ENCODE measurements at places on chromosomes 6 and 20.

GRCh38 chr6:88609983-88610382 is 353.4 kb downstream of the RNGTT start:
- DNase-seq, result no peak

DNA sequence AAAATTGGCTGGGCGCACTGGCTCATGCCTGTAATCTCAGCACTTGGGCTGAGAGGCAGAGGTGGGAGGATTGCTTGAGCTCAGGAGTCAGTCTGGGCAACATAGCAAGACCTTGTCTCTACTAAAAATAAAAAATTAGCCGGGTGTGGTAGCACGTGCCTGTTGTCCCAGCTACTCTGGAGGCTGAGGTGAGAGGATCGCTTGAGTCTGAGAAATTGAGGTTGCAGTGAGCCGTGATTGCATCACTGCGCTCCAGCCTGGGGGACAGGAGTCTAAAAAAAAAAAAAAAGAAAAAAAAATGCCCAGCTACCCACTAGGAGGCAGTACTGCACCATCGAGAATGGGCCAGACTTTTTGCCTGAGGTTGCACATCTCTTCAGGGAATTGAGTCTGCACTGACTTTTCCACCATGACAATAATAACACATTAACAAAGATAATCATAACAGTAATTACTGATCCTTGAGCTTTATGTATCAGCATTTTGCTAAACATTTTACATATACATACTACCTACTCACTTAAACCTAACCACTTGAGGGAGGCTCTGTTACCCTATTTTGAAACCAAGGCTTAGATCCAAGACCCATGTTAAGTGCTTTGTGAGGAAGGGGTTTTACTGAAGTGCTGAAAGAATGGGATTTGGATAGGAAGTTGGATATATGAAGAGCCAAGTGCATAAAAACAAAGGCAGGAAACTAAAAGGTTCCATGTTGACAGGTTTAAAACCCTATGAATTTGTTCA is 21.0 kb downstream of the SRSF3 start:
- peak; percentile 82 for DNase-seq

DNA sequence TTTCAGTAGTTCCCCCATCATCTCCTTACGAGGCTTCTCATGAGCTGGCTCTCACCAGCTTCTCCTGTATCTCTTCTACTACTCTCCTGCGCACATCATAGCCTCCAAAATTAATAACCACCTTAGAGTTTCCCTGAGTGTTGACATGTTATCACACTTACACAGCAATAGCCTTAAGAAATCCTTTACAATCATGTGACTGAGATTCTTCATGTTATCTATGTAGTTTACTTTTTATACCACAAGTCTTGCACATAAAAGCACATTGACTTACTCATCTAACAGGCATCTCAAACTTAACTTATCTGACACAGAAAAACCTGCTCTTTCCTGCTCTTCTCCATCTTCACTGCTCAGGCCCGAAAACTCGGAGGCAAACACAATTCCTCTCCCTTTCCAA is 103.7 kb upstream of the TAB2 start:
- no peak for DNase-seq

DNA sequence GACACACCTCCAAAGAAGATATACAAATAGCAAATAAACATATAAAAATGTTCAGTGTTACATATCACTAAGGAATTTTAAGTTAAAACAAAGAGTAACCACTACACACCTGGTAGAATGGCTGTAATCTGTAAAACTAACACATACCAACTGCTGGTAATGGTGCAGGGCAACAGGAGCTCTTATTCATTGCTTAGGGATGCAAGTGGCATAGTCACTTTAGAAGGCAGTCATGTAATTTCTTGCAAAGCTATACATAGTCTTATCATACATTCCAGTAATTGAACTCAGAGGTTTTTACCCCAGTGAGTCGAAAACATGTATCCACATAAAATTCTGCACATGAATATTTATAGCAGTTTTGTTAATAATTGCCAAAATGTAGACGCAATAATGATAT is 906.8 kb upstream of the CITED2 start:
- no peak for DNase-seq

DNA sequence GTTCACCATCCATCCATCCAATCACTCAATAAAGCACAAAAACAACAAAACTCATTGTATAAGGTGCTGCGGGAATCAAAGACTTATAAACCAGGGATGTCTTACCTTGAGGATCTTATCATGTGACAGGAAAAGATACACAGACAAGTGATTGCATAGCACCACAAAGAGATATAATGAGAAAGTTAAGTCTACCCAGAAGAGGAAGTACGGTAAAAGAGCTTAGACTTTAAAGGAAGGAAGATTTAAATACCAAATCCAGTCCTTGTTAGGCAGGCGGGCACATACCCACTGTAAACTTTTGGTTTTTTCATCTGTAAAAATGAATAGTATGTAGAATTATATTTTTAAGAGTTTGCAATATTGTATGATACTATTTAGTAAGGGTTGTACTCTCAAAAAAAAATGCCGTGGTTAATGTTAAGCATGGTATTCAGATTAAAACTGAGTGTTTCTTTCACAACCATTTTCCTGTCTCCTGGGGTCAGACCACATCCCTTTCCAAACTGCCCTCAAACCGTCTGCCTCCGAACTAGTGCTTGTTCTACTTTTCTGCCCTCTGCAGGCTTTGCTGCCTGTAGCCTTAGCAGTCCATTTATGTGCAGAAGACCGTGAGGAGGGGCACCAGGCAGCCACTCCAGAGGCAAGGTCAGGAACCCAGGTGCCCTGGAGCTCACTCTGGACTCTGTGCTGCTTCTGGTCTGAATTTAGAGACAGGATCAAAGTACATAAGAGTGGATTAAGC is 179.5 kb upstream of the SYNDIG1 start:
- DNase-seq, result peak; percentile 5

DNA sequence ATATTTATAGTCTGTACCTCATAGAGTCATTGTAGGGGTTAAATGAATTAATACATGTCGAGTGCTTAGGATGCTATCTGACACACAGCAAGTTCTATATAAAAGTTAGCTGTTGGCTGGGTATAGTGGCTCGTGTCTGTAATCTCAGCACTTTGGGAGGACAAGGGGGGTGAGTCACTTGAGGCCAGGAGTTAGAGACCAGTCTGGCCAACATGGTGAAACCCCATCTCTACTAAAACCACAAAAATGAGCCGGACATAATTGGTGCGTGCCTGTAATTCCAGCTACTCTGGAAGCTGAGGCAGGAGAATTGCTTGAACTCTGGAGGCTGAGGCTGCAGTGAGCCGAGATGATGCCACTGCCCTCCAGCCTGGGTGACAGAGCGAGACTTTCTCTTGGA is 222.9 kb downstream of the UBE3D start:
- no peak for DNase-seq

DNA sequence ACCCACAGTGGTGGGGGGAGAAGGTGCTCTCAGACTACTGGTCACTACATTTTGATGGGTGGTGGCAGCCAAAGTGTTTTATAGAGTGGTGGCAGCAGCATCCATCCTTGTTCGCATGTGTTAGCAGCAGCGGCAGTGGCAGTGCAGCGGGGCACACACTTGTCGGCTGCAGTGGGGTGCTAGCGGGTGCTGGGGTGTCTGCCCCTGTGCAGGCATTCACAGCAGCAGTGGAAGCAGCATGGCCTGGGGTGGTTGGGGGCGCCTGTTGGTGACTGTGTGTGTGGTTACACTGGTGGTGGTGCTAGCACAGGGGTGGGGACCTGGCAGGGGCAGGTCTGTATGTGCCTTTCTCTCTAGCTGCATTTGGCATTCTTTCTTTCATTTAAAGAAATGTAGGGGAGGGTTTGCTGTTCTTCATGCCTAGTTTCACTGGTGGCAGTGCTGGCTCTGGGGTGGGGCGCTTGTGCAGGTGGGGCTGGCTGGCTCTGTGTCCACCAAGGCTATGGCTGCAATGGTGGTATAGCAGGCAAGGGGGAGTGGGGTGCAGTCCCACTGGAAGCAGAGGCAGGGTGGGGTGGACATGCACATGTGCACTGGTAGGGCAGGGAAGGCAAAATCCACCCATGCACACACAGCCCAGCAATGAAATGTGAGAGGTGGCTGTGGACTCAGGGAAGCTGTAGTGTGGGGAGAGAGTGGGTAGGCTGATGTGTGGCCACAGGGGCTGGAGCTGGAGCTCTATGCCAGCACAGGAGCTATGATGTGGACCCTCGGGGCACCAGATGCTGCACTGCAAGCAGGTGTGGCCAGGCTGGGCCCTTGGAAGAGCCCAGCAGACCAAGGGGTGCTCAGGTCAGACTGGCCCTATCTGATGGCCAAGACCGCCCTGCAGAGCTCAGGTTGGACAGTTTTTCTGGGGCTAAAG is 173.3 kb downstream of the PRDM13 start:
- no peak for DNase-seq

DNA sequence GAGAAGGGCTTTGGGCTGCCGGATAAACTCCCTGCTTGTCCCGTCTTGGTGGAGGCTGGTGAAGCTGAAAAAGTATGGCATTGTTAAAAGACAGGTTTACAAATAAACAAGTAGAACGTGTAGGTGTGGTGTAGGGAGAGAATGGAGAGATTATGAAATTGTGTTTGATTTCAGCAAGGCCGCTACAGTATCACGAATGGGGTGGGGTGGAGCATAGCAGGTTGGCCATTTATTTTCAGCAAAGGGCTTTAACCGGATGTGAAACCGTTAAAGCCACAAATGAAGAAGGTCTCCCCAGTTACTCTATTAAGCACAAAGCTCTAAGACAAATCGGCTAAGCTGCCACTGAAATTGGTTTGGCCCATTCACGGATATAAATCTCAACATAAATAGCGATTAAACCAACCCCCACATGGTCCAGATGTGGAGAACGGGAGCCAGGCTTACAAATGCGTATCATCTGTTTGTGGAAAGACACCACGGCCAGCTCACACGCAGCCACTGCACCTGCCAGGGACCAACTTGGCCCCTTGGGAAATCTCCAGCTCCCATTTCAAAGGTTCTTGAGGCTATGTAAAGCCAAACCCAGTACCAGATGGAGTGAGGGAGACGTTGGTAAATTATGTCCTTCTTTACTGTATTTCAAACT is 94.0 kb downstream of the ZMYND8 start:
- DNase-seq, result no peak

GRCh38 chr6:11665604-11666326 is 112.8 kb downstream of the ADTRP start:
- no peak for DNase-seq

DNA sequence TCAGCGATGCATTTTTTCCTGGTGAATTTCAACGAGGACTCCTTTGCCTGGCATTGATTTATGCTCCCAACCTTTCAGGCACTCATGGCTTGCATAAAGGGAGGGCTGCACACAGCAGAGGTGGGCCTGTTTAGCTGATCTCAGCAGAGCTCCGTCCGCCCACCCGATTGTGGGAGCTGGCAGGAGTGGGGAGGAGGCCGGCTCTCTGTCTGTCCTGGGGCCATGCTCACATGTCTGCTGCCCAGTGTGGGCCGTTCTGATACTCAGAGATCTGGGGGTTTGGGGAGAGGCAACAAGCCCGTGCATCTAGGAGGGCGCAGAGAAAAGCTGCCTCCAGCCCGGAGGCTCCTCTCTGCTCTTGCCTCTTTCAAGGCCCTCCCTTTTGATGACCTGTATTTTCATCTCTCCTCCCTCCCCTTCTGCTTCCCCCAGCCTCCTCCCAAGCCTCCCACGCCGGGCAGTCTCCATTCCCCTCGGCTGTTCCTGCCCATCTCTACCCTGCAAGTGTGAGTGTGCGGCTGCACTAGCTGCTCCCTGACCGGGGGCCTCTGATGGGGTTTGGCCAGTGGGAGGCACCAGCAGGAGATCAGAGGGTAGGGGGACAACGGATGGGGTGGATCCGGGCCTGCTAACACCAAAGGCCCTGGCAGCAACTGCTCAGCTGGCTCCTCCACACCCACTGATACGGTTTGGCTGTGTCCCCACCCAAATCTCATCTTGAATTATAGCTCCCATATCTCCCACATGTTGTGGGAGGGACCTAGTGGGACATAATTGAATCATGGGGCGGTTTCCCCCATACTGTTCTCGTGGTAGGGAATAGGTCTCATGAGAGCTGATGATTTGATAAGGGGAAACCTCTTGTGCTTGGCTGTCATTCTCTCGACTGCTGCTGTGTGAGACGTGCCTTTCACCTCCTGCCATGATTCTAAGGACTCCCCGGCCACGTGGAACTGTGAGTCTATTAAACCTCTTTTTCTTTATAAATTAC is 39.6 kb upstream of the MLN start:
- DNase-seq, result no peak

- no peak for DNase-seq
These were observed 79.0 kb downstream of the IPCEF1 start for GRCh38 chr6:154277629-154278017.

- no peak for DNase-seq
These were observed 214.0 kb upstream of the EXOC2 start for GRCh38 chr6:906920-907319.

DNA sequence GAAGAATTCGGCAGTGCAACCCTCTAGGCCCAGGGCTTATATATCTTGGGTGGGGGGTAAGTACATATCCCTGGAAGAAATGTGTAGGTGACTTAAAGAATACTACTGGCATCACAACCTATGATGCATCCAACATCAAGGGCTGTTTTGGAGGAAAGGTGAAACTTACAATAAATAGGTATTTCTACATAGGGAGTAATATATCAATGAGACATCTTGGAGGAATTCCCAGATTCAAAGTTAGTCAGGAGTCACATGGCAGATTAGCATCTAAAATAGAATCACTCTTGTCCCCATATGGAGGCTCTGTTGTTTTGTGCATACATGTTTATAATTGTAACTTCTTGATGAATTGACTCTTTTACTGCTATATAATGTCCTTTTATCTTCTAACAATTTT is 375.5 kb downstream of the PAX1 start:
- DNase-seq, result no peak

DNA sequence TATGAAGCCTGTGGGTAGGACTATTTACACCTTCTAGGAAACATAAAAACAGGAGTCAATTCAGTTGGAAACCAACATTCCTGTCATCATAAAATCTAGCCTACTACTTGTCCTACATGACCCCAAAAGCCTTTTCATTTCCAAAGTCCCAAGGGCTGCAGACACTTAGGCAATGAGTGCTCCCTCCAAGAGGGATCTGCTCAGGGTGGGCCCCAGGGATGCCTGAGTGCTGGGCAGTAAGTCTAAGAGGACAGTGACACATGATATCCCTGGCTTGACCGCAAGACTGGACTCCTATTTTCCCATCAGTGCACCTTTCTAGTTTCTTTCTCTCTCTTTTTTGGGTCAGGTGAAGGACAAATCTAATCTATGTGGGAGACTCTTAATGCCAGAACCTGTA is 1101.3 kb downstream of the GRIK2 start:
- no peak for DNase-seq

DNA sequence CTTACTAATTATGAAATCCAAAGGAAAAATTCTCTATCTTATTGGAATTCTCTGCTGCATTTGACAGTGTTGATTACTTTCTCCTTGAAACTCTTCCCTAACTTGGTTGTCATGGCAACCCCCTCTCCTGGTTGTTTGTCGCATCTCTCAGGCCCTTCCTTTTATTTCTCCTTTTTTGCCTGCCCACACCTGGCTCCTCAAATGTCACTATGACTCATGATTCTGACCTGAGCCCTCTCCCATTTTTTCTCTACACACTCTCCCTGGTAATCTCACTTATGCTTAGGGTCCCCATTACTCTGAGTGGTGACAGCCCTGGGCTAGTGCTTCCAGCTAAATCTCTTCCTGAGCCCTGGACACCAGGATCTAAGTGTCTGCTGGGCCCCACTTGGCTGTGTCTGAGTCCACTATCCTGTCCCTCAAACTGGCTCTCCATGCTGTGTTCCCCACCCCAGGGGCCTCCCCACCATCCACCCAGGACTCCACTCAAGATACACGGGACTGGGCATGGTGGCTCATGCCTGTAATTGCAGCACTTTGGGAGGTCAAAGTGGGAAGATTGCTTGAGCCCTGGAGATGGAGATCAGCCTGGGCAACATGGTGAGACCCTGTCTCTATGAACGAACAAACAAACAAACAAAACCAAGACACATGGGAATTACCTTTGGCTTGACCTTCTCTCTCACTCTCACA is 16.5 kb upstream of the NNAT start:
- no peak for DNase-seq

- DNase-seq, result no peak
These were observed at the start of gene MMP24 for GRCh38 chr20:35226126-35226883. Gene MMP24, plus strand, starts transcription at chr20:35226690. Its CDS starts 49 bp downstream, at chr20:35226739.
